Stimulated activated CD8-positive, alpha-beta memory T cell treated with anti-CD3 and anti-CD28 coated beads, Interleukin-7, amount 100 ng/mL, for 24 hours (primary cell): ENCODE measurements at places on chromosomes 6 and 20.

GRCh38 chr20:24109537-24109936, 121.0 kb upstream of the GGTLC1 start:
- DNase-seq, result no peak

DNA sequence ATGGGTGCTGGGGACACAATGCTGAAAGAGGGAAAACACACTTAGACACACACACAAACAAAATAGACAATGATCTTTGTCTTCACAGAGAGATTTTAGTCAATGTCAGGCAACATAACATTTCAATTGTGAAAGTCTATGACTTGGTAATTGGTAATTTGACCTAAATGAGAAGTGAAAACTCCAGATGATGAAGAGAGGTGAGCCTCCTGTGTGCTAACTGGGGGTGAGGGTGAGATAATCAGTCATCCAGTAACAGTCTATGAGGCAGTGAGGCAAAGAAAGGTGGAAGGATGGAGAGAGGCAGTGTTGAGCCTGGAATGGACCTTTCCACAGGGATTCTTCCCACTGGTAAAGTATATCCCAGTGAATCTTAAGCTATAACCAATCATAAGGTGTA, 744.2 kb downstream of the MAFB start:
- no peak for DNase-seq

DNA sequence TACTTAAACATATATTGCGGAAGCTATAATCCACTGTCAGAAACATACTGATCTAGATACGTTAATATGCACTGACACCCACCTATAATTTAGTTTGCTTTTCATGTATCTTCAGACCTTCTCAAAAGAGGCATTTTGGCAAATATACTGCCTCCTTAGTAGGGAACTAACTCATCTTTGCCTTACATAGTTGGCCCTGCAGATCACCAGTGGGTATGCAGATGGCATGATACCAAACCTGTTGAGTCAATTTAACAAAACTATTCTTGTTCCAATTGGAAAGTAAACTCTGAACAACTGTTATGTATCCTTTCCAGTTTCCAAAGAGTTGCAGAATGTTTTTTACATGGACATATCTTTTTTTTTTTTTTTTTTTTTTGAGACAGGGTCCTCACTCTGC, 35.6 kb upstream of the TBC1D20 start:
- DNase-seq, result no peak

- DNase-seq, result no peak
Measured at GRCh38 chr20:57071954-57072583, 194.4 kb downstream of the BMP7 start.

DNA sequence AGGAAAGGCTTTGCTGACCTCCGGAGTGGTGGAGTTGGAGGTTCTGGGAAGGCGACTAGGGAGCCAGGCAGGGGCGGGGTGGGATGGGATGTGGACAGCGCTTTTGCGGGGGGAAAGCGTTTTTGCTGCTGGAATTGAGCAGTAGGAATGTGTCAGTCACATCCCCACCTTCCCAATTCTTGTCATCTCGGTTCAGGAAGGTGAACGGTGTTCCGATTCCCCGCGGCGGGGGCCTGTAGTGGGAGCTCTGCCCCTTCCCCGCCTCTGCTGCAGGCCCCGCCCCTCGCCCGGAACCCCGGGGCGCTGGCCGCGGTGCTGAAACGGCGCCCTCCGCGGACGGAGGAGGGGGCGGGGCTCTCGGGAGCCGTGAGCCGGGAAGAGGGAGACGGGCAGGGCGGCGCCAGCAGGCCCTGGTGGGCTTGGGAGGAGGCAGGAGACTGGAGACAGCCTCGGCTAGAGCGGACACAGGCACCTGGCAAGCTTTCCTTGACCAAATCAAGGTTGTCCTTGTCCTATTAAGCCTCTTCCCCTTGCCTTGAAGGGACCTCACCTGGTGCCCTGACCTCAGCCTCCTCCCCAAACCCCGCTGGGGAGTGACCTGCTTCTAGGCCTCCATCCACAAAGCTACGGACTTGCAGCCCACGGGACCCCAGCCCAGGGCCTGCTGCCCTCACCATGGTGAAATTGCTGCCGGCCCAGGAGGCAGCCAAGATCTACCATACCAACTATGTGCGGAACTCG, at the start of gene LHFPL5:
Gene LHFPL5 (plus strand): TSS at position 357 of the 741 bp plus-strand sequence. CDS start 319 bp downstream, at position 676.
- peak; percentile 21 for DNase-seq

DNA sequence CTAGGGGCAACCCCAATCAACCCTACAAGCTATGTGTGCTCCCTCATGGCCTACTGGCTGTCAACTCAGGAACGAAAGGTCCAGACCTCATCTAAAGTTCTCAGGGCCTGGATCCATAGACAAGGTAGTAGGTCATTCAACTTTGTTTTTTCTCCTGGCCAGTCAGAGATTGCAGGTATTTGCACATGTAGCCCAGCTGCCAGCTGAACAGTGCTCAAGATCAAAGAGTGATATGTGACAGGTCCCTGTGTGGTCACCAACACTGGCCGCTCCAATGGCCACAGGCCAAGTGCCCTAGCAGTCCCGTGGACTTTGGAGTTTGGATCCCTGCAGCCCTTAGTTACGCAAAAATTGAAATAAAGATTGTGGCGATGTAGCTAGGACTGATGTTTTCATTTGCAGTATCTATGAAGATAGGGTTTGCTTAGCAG, 60.6 kb upstream of the ATXN1 start:
- no peak for DNase-seq

- no peak for DNase-seq
Measured at GRCh38 chr6:37302086-37302686, 44.2 kb upstream of the TMEM217 start.

GRCh38 chr6:5455142-5455541, 193.8 kb downstream of the FARS2 start:
- no peak for DNase-seq

DNA sequence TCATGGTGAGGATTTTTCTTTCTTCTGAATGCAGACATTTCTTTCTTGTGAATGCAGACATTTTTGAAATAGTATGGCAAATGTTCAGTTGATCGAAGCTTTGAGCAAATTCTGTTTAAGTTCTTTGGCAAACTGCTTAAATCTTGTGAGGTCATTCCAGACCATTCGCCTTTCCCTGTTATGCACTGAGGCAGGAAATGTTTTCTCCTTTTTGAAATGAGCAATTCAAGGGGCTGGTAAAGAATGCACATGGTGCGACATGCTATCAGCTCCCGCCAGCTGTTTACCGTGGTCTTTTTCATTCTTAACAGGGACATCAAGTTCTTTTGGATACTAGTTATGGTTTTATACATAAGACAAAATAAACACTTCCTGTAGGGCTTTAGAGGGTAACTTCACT, 112.0 kb upstream of the CCN2 start:
- no peak for DNase-seq

DNA sequence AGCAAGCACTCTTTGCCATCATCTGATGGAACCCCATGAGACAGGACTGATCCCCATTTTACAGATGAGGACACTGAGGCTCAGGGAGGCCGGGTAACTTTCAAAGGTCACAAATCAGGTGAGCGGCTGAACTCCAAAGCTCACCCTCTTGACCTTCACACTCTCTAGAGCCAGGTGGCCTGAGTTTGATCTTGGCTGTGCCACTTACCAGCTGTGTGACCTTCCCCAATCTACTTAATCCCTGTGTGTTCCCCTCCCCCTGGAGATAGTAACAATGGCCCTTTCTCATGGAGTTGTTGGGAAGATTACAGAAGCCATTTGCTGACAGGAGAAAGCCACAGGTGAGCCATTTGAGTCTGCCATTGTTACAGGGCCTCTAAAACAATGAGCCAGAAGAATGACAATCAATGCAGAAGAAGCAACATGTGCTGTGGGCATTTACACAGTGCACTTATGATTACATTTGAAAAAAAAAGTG, 34.5 kb downstream of the BMP7 start:
- DNase-seq, result no peak

GRCh38 chr20:2518558-2518957, 9.8 kb upstream of the ZNF343 start:
- DNase-seq, result no peak

DNA sequence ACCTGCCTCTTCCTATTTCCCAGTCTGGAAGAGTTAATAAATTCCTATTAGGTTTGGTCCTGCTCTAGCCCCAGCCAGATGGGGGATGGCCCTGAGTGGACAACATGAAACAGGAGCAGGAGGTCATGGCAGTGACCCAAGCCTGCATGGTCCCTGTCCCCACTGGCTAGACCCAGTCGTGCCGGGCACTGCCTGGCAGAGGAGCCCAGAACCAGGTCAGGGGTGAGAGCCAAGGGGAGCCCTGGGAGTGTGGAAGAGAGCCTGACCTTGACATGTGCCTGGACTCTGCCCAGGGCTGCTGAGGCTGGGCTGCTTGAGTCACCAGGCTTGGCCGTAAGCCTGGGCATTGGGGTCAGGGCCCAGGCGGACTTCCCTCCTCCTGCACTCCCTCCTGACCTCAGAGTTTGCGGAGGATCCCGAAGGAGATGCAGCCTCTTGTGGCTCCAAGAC, 3.6 kb downstream of the AVP start:
- DNase-seq, result no peak

DNA sequence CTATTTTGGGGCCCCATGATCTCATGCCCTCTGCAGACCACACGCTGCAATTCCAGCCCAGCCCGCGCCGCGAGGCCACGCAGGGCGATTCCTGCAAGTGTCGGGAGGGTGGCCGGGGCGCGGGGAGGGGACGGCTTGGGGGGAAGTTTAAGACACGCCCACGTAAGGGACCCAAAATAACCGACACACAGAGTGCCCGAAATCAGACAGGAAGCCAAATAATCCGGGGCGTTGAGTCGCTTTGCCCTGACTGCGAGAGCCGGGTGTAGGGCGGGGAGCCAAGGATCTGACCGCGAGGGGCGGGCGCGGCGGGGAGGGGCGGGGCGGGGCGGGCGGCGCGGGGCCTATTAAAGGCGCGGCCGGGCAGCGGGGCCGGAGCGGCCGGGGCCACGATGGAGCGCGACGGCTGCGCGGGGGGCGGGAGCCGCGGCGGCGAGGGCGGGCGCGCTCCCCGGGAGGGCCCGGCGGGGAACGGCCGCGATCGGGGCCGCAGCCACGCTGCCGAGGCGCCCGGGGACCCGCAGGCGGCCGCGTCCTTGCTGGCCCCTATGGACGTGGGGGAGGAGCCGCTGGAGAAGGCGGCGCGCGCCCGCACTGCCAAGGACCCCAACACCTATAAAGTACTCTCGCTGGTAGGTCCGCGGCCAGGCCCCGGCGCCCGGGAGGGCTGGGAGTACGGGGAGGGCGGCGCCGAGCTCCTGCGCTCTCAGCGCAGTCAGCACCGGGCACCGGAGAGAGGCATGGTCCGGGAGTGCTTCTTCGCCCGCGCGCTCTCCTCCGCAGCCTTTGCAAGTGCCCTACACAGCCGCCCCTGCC, at the start of gene ENPP1:
Gene ENPP1 (plus strand): TSS at position 377 of the 816 bp plus-strand sequence. CDS start 16 bp downstream, at position 393.
- no peak for DNase-seq

DNA sequence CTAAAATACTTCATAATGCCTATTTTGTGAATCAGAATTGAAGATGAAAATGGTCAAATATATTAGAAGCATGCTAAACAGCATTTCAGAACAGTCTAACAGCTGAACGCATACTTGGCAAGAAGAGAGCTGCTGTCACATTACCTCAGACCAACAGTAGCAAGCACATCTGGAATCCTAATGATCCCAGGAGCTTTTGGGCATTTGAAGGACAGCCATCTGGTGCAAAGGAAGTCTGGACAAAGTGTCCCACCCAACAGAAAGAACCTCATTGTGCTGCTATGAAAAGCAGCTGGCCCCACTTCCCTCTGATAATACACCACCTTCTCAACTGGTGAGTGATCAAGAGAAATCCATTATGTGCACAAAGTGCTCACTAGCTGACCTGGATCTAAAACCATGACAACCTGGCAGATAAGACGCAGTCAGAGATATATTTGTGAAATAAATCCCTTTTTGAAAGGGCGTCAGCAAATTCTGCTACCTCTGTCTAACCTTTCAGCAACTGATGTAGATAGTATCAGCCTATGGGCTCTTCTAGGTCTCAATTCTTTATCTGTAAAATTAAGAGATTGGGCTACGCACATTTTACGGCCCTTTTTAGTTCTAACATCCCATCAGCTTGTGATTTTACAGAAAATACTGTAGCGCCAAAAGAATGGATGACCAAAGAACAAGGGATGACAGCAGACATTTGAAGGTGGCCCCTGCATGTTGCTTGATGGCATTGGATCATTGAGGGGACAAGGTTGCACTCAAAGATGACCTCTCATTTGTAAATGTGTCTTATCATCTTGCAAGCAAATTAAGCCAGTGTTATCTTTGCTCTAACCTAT, 78.7 kb downstream of the SGK1 start:
- DNase-seq, result no peak

DNA sequence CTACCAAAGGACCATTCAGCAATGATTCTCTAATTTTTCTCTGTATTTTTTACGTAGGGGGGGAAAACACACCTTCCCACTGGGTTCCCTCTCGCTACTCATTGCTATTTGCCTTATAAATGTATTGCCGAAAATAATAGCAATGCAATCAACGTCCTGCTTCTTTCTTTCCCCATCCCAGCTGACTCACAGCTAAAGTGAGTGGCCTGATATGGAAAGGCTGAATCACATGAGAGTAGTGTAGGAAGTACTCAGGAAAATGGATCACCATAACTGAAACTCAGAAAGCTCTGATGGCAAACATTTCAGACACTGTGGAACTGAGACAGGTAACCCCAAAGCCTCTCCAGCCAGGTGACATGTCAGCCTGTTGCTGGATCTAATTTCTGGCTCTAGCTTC, 49.3 kb upstream of the SRPK1 start:
- DNase-seq, result no peak
